NCI-H187 treated with DMSO at 0.1 percent for 48 hours (cell line): ENCODE measurements at places on chromosomes 1 and 21.

DNA sequence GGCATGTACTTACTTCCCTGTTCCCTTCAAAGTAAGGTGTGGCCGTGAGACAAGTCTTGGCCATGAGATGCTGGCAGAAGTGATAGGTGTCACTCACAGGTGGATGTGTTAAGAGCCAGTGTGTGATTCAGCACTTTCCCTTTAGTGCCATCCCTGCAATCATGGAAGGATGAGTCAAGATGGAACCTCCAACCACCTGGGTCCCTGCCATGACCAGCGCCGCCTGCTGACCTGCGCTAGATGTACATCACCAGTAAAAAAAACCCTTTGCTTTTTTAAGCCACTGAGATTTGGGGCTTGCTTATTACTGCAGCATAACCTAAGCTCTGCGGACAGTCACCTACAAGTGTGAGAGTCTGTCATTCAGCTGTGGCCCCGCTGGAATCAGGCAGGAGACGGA is 71.7 kb downstream of the TOMM20 start:
- DNase-seq = no peak

DNA sequence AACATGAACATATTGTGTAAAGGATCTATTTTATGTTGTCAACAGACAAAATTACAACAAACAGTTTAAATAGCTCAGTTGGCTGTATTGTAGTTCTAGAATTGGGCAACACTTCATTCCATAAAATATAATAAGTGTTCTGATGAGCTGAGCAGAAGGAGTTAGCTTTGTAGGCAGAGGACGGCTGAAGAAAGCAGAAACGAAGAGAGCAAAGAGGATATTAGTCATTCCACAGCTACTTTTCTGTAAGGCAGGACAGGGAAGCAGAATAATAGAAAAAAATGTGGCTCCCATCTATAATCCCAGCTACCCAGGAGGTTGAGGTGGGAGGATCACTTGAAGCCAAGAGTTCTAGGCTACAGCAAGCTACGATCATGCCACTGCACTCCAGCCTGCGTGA is 20.2 kb upstream of the IVNS1ABP start:
- no peak for DNase-seq

- DNase-seq = no peak
Observed at GRCh38 chr1:229856009-229856650, 210.9 kb upstream of the GALNT2 start.

GRCh38 chr1:4447778-4448420 is 206.5 kb upstream of the AJAP1 start:
- no peak for DNase-seq

DNA sequence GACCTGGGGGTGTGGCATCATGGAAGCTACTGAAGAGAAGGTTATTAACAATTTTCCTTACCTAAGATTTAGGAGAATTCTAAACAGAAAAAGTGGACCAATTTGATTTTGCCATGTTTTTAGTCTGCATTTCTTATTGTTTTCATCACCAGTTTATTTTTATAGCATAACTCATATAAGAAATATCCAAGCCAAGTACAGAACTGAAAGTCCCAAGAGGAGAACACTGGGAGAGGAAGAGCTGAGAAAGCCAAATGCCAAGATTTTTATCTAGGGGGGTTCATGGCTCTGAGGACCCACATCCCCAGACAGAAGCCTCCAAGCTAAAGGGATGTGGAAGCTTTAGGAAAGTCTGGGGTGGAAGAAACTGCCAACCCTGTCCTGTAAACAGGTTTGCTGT is 109.4 kb upstream of the DUSP10 start:
- DNase-seq = no peak

GRCh38 chr1:29271724-29272123 is 35.4 kb downstream of the PTPRU start:
- DNase-seq = no peak

DNA sequence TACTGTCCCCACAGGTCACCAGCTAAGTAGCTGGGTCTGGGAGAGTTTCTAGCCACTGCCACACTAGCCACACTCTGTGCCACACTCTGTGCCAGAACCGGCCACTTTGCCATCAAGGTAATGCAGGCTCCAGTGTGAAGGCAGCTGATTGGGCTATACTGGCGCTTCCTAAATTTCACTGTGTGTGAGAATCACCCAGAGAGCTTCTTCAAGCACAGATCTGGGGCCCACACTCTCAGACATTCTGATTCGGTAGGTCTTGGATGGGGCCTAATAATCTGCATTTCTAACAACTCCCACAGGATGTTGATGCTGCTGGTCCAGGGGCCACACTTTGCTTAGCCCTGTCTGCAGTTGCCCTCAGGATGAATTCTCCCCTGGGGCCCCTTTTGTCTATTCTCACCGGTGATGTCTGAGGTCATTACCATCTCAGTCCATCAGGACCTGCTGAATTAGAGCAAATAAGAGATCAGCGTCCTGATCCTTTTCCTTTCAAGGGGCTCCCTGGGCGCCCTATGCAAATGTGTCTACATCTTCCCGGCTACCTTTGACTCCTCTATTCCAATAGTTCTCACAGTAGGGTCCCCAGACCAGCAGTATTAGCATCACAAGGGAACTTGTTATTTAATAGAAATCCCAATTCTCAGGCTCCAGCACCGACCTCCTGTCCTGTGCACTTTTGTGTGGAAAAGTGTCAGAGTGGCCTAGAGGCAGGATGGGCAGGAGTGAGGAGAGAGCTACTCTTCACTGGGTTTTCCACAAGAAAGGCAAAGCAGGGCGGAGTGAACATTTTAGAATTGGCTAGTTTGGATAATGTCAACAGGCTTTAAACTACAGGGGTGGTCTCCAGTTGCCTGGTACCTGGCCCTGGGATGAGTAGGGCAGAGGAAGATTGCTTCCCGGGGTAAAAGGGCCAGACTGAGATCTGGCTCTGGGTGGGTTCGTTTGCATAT is 24.7 kb upstream of the LRRN2 start:
- DNase-seq = no peak
